Eye (tissue), 1 donor: ENCODE measurements at places on chromosomes 1 and 21.

- DNase-seq = no peak
These were observed 82.6 kb downstream of the GPR161 start for GRCh38 chr1:168054117-168054516.

- no peak for DNase-seq
These were observed 76.3 kb upstream of the LRRC7 start for GRCh38 chr1:69491416-69491815.

- DNase-seq = no peak
These were observed 58.9 kb downstream of the PTPN14 start for GRCh38 chr1:214492401-214493075.

DNA sequence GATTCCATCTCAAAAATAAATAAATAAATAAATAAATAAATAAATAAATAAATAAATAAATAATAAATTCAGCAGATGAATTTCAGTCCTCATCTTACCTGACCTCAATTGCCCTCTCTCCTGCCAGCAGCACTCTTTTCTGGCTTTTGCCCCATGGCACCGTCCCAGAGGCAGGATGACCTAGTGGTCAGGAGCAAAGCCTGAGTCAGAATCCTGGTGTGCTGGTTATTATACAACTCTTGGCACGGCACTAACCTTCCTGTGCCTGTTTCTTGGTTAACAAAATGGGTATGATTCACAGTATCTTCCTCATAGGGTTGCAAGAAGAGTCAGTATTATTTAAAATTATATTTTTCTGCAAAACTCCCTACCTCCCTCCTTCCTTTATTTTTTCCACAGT, 43.0 kb downstream of the NKAIN1 start:
- DNase-seq = no peak

GRCh38 chr1:83130886-83131691, 867.8 kb downstream of the TTLL7 start:
- DNase-seq = no peak

DNA sequence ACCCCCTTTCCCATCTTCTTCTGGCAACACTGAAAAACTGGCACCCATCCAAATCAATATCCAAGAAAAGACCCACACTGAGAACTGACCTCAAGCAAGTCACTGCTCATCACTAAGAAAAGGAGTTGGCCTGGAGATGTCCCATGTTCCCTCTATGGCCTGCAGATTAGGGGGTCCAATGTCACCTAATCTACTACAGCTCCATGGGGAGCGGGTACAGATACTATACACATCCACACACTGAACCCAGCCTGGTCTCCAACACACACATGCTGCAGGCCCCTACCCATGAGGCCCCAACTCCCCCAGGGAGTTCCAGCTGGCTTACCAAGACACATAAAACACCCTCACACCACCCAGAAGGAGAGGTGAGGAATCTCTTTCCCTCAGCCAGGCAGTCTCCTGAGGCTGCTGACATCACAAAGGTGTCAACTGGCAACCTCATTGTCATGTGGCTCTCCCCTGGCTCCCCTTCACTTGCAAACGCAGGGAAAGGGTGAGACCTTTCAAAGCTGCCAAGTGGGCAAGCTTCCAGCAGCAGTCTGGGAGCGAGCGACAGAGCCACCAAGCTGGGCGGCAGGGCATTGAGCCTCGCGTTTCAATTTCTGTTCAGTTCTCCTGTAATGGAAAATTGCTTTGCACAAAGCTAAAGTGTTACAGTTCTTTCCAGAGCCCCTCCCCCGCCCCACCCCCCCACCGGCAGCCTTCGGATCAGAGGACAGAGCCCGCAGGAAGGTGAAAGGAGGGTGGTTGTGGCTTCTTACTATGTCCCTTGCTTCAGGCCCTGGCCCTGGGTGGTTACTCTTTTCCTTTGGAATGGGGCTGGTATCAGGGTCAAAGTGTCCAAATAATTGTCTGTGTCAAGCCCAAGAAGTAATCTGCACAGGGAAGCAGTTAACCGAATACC, at the start of gene LRRC52:
TSS of gene LRRC52 (plus strand) at position 469 of the 907 bp plus-strand sequence. CDS start at position 766, 297 bp downstream.
- DNase-seq = peak; percentile 59
